Activated CD8-positive, alpha-beta memory T cell treated with anti-CD3 and anti-CD28 coated beads for 4 hours (primary cell): ENCODE measurements at places on chromosomes 12 and 14.

DNA sequence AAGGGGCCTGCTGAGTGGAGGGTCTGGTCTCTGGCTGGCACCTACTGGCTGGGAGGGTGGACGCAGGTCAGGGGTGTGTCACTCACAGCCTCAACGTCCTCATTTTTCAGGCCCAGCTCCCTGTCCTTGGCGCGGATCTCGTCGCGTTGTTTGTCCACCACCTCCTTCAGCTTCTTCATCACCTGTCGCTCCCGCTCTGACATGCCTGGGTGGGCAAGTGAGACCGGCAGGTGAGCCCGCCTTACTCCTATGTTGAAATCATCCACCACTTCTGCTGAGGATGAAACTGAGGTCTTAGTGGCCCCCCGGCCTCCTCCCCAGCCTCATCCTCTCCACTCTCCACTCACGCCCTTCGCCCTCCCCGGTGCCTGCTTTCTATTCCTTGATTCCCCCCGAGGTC is 34.2 kb downstream of the RILPL1 start:
- no peak for DNase-seq

DNA sequence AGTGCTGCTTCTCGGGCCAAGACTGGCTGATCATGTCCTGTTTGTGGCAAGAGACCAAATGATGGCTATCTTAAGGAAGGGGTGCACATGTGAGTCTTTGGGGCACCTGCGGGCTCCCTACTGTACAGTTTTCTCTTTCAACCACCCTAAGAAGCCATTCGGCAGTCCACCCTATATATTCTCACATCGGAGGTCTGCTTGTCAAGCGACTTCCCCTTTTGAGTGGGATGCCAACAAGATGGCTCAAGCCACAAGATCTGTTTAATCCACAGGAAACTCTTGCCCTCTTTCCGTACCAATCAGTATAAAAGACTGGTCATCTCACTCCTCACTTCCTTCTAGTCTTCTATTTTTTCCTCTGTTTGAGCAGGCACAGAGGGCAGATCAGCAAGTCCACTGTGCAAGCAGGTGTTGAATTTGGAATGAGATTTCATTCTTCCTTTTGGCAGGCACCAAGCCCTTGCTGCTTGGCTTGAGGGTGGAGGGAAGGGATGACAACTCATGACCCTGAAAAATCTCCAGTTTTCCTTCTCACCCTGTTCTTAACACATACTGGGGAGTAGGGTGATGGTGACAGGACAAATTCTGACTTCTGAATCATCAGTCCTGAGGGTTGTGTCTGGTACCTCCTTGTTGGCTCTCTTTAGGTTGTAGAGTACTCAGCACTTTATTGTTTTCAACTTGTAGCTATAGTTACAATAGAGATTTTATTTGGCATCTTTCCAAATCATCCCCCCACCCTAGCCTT is 17.6 kb downstream of the LACRT start:
- no peak for DNase-seq

- DNase-seq, result no peak
Observed at GRCh38 chr12:42090899-42091298, 53.8 kb downstream of the GXYLT1 start.

GRCh38 chr12:52327830-52328500 is 6.8 kb upstream of the KRT83 start:
- DNase-seq, result no peak

DNA sequence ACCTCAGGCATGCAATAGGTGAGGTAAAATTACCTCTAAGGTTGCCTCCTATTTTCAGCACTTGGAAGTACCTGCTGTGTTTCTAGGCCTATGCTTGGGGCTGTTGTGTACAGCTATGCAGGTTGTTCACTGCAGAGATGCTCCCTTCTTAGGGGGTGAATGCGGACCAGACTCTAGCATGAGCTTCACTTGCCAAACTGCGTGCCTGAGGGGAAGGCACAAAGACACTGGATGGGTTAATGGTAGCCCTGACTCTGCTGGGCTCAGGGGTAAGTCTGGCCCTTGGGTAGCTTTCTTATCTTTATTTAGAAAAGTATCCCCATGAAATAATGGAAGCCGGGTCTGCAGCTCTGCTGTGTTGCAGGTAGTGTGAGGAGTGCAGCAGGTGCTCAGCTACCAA is 35.7 kb downstream of the B4GALNT3 start:
- DNase-seq, result no peak

GRCh38 chr12:65740873-65741600 is 83.2 kb upstream of the HMGA2 start:
- peak; percentile 11 for DNase-seq

DNA sequence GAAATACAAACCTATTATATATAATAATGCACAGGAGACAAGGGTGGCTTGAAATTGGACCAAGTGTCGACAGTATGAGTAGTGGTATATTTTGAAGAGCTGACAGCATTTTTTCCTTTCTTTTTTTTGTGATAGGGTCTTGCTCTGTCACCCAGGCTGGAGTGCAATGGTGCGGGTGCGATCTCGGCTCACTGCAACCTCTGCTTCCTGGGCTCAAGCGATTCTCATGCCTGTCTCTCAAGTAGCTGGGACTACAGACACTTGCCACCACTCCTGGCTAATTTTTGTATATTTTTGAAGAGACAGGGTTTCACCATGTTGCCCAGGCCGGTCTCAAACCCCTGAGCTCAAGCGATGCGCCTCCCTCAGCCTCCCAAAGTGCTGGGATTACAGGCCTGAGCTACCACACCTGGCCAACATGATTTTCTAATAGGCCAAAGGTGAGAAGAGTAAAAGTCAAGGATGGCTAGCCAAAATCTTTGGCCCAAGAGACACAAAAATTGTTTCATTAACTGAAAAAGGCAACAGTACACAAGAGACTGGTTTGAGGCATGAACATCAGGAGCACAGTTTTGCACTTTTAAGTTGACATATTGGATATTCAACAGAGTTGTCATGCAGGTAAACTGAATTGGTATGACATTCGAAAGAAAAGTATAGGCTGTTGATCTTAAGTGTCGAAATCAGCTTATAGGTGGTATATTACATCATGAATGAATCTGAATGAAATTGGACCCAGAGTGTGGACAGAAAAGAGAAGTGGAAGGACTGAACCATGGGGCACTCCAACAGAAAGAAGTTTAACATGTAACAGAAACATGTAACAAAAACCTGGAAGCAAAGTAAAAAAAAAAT is 12.5 kb downstream of the HNRNPC start:
- no peak for DNase-seq

DNA sequence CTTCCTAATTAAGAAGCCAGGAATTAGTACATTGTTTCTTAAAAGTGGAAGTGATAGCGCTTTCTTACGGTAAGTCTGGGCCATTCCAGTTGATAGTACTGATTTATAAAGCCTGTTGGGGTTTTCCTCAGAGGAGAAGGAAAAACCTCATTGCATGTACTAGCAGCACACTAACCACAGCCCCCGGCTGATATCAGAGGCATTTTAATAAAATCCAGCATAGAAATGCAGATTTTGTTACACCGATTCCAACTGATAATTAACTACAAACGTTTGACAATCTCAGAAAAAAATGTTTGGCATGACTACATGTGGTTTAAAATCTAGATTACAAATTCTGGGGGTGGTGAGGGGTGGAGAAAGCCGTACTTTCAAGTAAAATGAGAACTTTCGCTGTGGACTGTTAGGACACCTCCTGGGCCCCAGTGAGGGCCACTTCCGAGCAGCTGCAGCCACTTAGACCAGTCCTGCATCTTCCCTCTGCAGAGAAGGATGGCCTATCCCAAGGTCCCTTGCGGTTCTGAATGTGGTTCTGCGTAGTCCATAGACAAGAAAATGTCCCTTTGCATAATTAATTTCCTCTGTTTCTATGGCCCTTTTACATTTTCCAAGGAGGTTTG is 374.4 kb downstream of the NUAK1 start:
- DNase-seq, result no peak

GRCh38 chr14:67269298-67270060 is 28.2 kb downstream of the PALS1 start:
- DNase-seq, result no peak
